ENCODE measurements at places on chromosomes 7 and 10.
A peak's percentile ranks its signal among the peaks of the same experiment; 100 is the strongest.

GRCh38 chr7:140144821-140145220 is 32.0 kb downstream of the KDM7A start:
- no peak for DNase-seq

DNA sequence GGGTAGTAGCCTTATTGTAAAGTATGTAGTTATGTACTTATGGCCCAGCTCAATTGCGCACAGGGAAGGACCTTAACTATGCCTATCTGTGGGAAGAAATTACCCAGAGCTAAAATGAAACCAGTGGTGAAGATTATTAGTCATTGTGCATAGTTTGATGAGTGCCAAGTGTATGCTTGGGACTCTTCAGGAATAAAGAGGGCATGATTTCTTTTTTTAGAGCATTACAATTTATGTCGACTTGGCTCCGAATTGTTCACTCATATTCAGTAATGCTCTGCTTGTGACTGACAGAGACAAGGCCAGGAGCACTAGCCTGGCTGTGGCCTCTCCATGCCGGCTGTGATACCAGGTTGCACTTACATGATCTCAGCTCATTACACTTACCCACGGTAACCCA is 269.5 kb downstream of the TRIL start:
- no peak for DNase-seq

GRCh38 chr7:156986378-156986777 is 24.1 kb downstream of the MNX1 start:
- DNase-seq = no peak

DNA sequence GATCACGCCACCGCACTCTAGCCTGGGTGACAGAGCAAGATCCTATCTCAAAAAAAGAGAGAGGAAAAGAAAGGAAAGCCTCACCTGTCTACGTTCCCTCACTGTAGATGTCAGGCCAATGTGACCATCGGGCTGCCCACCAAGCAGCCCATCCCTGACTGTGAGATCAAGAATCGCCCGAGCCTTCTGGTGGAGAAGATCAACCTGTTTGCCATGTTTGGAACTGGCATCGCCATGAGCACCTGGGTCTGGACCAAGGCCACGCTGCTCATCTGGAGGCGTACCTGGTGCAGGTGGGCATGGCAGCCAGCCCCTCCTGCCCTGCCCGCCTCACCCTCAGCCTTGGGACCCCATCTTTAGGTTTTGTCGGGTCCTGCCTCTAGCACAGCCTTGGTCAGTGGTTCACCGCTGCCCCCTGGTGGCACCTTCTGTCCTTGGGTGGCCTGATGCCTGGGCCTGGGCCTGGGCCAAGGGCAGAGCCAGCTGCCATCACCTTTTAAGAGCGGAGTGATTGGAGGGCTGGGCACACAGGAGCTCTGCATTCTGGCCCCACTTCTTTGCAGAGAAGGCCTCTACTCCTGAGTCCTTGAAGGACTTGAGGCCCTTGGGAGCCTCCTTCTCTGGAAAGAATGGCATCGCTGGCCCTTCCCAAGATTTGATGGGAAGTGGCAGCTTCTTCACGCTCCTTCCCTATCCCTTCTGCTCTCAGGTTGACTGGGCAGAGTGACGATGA is 14.4 kb upstream of the AHCYL2 start:
- DNase-seq = peak; percentile 58

DNA sequence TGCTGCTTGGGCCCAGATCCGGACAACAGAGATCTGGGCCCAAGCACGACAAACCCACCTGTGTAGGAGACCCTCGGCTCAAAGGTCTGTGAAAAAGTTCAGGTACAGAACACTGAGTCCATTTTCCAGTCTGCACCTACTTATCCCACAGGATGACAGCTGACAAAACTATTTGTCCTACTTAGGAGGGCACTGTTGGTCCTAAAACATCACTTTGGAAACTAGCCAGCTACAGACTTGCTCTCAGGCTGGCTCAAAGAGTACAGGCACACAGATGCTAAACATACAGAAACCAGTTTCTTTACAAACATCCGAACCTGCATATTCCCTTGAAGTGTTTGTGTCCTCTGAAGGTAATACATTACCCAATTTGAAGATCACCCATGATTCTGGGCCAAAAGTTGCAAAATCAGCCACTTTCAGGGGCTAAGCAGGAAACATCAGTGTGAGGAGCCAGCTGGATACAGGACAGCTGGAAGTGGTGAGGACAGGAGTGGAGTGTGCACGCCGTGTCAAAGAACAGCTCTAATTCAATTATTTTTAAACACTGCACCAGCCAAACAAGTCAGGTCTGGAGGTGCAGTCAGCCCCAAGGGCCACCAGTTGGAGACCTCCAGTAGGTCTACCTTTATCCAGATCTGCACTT is 88.5 kb downstream of the NOC3L start:
- no peak for DNase-seq

- DNase-seq = no peak
These were observed 114.6 kb downstream of the ARL4A start for GRCh38 chr7:12802070-12802469.

- no peak for DNase-seq
These were observed 45.3 kb downstream of the NRG3 start for GRCh38 chr10:81920213-81920829.

DNA sequence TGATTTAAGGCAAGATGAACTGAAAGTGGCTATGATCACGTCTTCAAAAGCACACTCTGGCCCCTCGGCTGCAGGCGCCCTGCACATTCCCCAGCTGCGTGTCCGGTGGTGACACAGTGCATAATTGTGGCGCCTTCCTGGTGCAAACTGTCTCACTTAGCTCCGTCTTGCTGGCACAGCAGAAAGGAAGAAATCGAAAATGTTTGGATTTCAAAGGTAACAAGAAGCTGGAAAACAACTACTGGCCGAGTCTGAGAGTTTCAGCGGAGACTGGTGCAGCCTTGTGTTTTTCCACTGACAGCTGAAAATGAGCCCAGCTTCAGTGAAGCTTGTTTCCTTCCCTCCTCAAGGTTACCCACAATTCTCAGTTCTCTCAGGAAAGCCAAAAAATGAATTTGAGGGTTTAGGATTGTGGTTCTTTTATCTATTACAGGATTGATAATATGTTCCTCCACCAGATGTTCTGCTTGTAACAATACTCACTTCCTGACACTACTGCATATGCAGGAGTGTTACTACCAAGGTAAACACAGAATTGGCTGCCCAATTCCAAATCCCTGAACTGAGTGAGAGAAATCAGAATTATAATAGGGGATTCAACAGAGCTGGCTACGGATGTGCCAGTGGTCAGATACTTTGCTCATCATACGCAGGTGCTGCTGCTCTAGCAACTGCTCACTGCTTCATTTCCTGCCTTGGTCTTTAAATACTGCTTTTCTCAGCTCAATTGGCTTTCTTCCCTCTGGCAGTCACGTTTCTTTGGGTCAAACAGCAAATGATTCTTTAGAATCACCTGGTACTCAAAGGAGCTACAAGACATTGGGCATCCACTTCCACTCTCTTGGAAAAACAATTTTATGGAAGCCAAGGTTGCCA is 63.7 kb downstream of the TRUB1 start:
- DNase-seq = no peak

DNA sequence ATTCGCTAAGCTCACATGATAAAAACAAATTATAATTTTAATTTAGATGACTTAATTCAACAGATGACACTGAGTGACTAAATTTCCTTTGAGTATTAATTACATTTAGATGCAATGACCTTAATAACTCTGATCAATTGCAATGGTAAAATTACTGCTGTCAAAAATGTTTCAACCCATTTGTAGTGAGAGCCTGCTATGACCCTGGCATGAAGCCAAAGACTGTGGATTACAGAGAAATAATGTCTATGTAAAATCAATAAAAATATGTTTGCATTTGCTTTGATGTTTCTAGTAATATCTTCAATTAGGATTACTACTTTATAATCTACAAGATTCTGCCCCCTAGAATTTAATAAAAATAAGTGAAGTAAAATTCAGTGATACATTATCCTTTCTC is 15.6 kb downstream of the MKX start:
- no peak for DNase-seq

- no peak for DNase-seq
These were observed 211.7 kb upstream of the KLF6 start for GRCh38 chr10:3996697-3997096.

DNA sequence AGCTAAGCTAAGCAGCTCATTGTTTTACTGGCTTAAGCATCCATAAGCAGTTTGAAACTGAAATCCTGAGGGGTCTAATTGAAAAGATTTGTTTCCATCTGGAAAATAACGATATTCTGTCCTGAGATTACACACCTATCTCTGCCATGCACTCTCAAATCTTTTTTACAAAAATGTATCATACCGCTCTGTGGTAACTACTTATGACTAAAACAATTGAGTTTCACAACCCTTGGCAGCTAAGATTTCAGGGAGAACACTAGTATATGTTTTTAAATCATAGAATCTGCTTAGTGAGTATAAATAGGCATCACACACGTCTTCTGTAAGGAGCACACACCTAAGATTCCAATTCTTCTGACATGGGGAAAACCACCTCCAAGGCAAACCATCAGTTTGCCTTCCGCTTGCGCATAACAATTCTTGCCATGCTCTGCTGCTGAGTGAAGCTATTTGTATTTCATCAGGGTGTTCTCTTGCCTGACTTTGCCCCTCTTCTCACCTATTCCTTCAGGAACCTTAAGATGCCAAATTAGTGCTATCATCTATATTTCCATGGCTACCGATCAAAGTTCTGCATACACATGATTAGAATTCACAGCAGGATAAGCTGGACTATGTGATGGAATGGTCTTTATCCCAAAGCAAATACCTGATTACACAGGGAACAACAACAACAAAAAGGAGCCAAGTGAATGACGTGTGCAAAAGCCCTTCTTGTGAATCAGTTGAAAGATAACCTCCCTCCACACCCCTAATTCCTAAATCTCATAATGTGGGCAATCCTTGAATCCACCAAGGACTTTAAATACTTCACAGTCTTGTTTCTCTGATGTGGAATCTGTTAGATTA is 40.9 kb downstream of the PRPF18 start:
- no peak for DNase-seq

DNA sequence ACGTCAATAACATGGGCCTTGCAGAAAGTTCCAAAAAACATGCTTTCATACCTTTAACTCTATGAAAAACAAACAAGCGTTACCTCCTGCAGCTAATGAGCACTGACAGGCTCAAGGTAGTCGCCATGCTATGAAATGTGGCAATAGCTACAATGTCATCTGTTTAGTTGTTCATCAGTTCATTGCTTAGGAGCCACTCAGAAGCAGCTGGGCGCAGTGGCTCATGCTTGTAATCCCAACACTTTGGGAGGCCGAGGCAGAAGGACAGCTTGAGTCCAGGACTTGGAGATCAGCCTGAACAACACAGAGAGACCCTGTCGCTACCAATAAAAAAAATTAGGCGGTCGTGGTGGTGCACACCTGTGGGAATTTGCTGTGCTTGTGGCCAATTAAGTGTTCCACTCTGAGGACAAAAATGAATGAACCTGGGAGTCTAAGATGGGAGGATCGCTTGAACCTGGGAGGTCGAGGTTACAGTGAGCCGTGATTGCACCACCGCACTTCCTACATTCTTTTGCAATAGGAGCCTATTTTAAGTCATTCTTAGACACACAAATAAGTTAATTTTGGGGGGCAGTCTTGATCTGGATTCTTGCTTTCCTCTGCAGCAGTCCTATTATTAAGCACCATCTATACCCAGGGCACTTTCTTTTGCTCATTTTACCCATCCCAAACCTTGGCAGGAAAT is 276.2 kb upstream of the KLF14 start:
- no peak for DNase-seq

- no peak for DNase-seq
These were observed 162.9 kb downstream of the CDK14 start for GRCh38 chr7:90758933-90759562.

GRCh38 chr10:124387078-124387874 is 31.4 kb downstream of the OAT start:
- no peak for DNase-seq

GRCh38 chr7:100604028-100604975 is 2.1 kb downstream of the PCOLCE start:
- peak; percentile 60 for DNase-seq

- DNase-seq = no peak
These were observed 147.7 kb downstream of the SND1 start for GRCh38 chr7:127799535-127800305.

DNA sequence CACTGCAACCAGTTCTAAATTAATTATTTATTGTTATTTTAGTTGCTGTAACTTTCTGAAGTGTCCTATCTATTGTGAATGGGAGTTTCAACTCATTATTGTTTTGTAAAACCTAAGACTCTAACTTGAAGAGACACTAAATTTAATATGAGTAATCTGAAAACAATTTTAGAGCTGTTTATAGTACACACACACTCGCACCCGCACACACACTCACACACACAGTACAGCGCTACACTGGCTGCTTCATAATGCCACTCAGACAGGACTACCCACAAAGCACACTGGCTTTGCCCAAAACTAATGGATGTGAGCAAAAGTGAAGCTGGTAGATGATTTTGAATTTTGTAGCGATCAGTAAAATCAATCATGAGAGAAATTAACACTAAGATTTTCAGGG is 238.9 kb upstream of the ETV1 start:
- DNase-seq = no peak

- no peak for DNase-seq
These were observed 13.2 kb downstream of the TES start for GRCh38 chr7:116223588-116223987.

GRCh38 chr10:112792487-112793201 is 157.4 kb upstream of the TCF7L2 start:
- DNase-seq = no peak

DNA sequence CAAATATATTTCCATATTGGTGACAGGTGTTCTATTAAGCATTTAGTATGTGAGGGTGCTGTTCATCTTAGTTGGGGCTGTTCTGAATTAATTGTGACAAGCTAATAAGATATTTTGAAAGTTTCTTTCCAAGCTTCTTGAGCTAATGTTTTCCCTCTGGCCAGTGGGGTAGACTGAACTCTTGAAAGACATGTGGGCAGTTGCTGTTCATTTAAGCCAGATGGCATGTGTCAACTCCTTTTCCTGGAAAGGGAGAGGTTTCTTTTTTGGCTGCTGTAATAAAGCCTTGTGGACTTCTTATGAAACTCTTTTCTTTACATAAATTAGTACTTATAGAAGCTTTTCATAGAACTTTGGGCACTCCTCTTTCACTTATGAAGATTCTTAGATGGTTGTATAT is 21.7 kb downstream of the RAB18 start:
- no peak for DNase-seq

GRCh38 chr10:4586776-4587175 is 239.2 kb upstream of the AKR1E2 start:
- no peak for DNase-seq

All from activated T-cell treated with anti-CD3 and anti-CD28 coated beads, Interleukin-2, amount 50 U/mL, for 4 hours (primary cell).